ENCODE measurements at places on chromosomes 16 and 17.

DNA sequence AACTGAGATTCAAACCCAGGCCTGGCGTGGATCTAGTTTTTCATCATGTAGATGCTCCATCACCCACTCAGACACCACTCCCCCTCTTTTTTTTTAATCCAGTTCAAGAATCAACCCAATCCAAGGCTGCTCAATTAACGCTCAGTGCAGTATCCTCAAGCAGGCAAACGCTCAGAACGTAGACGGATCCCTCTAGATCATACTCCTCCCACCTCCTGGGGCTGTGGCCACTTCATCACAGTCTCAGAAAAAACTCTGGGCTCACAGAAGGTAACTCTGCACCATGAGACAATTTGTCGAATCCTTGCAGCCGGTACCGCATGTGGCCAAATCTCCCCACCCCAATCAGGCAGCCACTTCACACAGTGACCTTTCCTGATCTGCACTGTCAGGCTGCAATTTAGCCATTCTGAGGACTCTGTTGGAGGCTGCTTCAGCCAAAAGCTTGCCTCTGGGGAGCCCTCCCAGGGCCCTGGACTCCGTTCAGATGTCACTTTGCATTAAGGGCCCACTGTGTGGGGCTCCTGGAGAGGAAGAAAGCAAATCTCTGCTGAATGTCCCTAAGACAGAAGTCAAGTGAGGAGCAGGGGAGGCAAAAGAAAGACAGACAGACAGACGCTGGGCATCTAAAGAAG is 183.5 kb downstream of the XYLT1 start:
- DNase-seq = no peak

DNA sequence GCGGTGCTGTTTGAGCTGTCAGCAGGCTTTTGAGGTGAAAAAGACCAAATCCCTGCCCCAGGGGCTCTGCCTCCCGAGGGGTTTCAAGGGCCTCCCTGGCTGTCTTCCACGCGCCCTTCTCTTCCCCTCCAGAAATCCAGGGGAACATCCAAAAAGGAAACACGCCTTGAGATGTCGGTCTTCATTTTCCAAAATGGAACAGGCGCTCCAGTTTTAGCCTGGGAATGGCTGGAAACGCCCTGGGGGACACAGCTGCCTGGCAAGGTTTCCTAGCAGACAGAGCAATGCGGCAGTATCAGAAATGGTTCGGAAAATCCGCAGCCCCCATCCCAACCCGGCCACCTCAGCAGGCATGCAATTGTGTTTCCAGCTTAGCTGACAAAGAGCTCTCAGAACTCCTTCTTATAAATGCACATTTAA is 16.6 kb upstream of the LITAF start:
- DNase-seq = peak; percentile 41

DNA sequence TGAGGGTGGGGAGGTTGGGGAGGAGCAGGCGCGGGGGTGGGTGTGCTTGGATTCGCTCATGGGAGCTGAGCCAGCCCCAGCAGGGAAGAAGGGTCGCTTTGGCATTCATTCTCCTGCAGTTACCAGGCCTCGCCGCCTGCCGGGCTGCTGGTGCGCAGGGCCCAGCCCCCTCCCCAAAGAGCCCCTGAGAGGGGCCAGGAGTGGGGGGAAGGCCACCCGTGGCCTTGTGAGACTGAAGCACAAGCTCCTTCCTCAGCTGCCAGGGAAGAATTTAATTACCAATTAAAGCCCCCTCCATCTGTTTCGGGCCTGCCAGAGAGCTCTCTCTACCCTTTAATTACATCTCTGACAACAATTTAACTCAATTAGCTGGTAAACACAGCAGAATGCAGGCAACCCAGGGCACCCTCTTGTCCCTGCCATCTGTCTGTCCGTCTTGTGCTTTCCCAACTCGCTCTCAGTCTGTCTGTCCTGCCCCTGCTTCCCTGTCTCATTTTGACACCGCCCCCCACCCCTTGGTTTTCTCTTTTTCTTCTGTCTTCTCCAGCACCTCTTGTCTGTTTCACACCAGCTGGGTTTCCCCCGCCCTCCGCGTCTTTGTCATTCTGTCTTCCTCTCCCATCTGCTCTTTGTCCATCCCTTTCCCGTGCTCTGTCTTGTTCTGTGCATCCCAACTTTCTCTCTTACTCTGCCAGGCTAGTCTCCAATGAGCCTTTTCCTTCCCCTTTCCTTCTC is 32.7 kb downstream of the CDK5RAP3 start:
- peak; percentile 69 for DNase-seq

DNA sequence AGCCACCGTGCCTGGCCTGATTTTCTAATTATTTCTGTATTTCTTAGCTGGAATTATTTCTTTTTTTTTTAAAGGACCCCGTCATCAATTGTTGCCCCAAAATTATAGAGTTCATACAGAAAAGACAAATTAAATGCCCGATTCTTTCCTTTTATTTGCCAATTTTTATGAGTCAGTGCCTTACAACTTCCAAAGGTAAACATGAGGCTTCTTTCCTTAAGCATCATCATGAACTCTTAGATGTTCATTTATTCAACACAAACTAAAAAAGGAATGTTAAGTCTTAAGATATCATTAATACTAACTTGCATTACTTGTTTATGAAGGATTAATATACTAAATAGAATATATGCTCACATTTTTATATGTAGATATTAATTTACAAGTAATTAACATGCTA is 7.2 kb upstream of the ARHGDIA start:
- no peak for DNase-seq

GRCh38 chr16:31215287-31216162 is 1.4 kb downstream of the PYDC1 start:
- DNase-seq = no peak

DNA sequence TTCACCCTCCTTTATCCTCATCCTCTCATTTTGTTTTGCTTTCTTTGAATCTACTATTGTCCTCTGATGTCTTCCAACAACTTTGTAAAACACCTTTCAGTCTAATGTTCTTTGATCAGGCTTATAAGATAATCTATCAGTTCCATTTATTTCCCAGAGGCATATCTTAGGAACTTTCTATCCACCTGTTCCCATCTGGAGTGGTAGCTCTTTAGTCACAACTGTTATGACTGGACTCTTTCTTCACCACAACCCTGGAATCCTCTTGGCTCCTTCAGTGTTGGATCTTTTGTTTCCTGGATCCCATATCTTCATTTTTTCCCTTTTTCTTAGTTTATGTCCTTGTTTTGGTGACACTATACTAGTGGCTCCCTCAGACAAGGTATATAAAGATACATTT is 23.5 kb downstream of the RPS6KB1 start:
- DNase-seq = no peak

GRCh38 chr17:67270416-67270815 is 25.4 kb upstream of the HELZ start:
- peak; percentile 28 for DNase-seq

- DNase-seq = peak; percentile 44
These were observed 18.7 kb downstream of the ARL2BP start for GRCh38 chr16:57263541-57264351.

DNA sequence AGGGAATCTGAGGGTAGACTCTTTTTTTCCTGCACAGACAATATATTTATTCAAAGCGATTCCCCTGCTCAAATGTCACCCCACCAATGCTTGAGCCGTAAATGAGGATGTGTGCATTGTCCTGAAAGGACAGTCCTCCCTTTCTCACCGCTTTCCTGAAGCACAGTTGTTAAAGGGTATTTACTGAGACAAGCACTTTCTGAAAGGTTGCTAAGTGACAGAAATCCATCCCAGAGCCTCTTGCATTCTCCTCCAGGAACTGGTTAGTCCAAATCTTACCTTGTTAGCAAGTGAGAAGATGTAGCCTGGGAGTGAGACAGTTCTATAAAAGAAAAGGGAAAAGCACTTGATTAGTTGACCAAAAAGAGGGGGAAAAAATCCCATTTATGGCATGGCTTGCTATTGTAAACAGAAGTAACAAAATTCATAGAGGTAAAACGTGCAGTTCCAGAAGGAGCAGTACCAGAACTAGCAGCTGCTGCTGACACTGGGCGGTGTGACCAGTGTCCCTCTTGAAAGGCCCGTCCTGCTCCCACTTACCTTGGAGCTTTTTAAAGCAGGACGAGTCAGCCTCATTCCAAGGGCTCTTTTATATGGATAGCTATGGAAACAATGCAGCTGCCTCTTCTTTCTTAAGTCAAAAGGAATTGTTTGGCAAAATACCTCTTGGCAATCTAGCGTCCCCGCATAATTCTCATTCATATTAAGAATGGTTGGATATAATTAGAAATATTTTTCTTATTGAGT is at the start of gene MYH2:
TSS of gene MYH2 (minus strand) at position 563 of the 747 bp plus-strand sequence. CDS start 1,738 bp downstream, outside the sequence.
- no peak for DNase-seq

DNA sequence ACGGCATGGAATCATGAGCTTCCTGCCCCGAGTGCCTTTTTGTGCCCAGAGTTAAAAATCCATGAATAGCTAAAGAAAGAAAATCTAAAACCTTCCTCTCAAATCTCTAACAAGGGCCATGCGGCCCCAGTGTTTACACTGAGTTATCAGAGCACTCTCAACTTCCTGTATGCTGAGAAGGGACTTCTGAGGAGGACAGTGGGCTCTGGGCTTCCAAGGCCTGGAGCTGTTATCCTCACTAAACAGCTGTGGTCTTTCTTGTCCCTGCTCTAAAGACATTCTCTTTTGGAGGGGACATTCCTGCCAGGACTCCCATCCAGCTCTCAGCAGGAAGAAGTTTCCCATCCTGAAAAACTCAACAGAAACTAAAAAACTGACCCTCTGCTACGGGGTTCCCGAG is 135.6 kb downstream of the AATF start:
- no peak for DNase-seq

- no peak for DNase-seq
These were observed 5.9 kb upstream of the SPPL2C start for GRCh38 chr17:45838751-45839295.

GRCh38 chr17:4542726-4543191 is 12.4 kb downstream of the MYBBP1A start:
- DNase-seq = no peak

DNA sequence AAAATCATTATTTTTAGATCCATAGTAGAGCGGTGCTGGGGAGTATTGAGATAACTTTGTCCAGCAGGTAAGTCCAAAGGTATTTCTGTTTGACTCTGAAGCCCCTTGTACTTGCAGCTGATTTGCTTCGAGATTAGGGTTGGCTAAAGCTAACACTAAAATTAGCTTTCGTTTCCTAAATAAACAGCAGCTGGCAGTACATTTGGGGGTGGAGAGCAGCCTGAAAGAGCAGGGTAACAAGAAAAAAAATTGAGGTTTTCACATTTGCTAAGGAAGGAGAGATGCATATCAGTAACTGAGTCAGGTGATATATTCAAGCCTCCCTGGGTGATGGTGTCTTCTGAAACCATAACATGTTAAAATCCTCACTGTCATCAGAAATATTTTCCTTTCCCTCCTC is 37.4 kb upstream of the TMC5 start:
- no peak for DNase-seq

- DNase-seq = no peak
These were observed 5.9 kb upstream of the KCNJ18 start for GRCh38 chr17:21686165-21687015.

GRCh38 chr16:71912534-71913275 is 17.4 kb downstream of the IST1 start:
- no peak for DNase-seq

GRCh38 chr17:72978593-72979218 is 113.8 kb downstream of the SLC39A11 start:
- DNase-seq = no peak

DNA sequence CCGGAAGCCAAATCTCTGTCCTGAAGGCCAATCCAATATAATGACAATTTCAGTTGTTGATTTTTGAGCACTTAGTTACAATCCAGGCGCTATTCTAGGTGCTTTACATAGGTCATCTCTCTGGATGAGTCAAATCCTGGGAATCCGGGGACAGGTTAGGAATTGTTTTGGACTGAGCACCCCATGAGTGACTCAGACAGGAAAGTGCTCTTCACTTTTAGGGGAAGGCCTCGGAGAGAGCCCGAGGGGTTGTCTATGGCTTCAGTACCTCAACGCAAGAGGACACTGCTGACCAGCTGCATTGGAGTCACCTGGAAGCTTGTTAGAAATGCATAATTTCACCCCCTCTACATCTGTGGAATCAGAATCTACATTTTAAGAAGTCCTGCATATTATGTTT is 108.8 kb downstream of the IRX5 start:
- no peak for DNase-seq

- DNase-seq = peak; percentile 2
These were observed 262.3 kb downstream of the C16orf95 start for GRCh38 chr16:87054856-87055255.

GRCh38 chr16:24539850-24540601 is 660 bp downstream of the RBBP6 start:
- DNase-seq = peak; percentile 92

GRCh38 chr16:11985250-11985649 is 8.7 kb downstream of the SNX29 start:
- peak; percentile 6 for DNase-seq

- no peak for DNase-seq
These were observed 30.1 kb downstream of the ABCA8 start for GRCh38 chr17:68924793-68925720.

DNA sequence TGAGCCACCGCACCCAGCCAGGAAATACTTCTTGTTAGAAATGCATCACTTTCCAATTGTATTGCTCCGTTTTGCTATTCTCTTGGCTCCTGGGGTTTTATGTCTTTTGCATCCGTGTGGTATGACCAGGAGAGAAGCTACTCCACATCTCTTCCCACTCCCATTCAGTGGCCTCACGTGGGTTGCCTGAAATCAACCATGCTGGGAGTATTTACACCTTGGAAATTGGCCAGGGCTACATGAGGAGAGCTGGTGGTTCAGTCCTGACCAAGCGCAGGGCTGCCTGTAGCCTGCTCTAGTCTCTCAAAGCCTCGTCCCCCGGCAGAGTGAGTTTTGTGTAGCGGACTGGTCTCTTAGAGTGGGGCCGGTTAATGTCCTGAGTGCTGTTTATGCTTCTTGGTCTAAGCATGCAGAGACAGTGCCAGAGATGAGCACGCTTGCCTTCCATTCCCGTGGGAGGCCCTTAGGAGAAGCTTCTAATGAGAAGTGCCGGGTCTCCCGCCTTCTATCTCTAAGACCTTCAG is 3.8 kb downstream of the WFDC1 start:
- no peak for DNase-seq

GRCh38 chr17:2385240-2386210 is 15.3 kb downstream of the MNT start:
- DNase-seq = no peak

DNA sequence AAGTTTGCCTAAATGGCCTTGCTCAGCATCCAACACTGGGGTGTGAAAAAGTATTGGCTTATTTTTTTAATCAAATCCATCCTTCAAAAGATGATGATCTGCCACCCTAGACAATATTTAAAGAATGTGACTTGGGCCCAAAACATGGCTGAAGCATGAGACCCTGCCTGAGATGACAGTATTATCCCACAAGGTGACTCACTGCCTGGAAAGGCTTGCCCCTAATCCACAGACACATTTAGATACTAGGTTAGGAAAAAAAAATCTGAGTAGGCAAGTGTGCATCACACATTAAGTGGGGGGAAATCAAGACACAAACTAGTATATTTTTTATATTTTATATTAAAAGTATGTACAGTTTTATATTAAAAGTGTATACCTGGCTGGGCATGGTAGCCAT is 38.4 kb downstream of the TOM1L2 start:
- no peak for DNase-seq

DNA sequence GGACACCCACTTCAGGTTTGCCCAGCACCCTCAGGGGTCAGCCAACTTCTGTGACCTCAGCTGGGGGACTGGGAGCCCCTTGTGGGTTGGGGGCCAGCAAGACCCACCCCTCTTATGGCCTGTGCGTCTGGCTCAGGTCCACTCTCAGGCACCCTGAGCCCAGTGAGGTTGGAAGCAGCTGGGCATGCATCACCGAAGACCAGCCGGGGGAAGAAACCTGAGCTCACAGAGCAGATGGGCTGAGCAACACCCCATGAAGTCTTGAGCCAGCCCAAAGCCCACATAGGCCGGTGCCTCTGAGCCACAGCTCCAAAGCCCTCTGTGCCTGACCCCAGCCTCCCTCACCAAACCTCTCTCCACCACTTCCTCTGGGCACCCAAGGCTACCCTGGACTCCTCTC is 166.7 kb downstream of the RBFOX3 start:
- DNase-seq = no peak

All from posterior vena cava (tissue), 2 donors.